ENCODE measurements at places on chromosomes 2 and 18.

- DNase-seq: no peak
These were observed 119.6 kb downstream of the FEZ2 start for GRCh38 chr2:36478332-36478738.

DNA sequence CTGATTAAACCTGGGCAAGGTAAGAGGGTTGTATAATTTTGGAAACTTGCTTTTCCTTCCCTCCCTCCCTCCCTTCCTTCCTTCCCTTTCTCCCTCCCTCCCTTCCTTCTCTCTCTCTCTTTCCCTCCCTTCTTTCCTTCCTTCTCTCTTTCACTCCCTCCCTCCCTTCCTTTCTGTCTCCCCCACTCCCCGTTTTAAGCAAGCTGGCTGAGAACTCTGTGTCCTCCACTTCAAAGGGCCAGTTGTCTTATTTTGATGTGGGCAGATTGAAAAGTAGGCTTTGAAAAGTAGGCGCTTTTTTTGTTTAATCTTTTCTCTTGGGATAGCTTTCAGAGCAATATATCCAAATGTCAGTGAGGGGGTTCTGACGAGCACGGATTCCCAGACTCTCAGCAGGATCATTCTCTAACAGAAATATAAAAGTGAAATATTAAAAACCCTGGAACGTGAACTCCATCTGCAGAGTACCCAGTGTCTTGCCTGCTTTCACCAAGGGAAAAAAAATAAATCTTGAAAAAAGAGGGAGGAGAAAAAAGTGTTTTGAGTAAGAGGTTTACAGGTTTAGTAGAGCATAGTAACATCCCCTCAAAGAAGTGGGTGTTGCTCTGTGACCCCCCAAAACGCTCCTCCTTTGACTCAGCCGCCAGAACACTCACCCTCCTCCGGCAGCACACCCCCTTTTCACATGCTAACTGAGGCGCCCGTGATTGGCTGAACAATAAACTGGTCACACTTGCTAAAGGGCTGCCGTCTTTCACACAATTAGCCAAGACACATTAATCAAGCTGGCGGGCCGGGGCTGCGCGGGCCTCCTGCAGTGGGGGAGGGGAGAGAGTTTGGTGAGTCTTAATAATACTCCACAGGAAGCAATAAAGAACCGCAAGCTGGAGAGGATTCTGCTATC, 52.2 kb downstream of the CDK15 start:
- DNase-seq: no peak

GRCh38 chr18:48925491-48925780, 25.3 kb downstream of the SMAD7 start:
- DNase-seq: no peak

DNA sequence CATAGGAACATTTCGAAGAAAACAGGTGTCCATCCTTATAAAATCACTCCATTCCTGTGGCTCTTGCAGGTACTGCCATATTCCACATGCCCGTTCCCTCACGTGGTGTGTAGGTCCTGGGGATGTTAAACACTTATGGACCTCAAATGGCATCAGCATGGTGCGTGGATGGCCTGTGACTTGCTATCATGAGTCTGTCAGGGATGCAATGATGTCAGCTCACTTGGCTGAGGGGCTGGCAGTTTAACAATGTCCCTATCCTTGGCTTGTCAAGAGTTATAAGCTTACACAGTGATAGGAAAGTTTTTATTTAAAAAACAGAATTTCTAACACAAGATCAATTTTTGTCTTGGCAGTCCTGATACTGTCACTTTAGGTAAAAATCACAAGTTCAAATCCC, 28.8 kb downstream of the MAIP1 start:
- DNase-seq: no peak

DNA sequence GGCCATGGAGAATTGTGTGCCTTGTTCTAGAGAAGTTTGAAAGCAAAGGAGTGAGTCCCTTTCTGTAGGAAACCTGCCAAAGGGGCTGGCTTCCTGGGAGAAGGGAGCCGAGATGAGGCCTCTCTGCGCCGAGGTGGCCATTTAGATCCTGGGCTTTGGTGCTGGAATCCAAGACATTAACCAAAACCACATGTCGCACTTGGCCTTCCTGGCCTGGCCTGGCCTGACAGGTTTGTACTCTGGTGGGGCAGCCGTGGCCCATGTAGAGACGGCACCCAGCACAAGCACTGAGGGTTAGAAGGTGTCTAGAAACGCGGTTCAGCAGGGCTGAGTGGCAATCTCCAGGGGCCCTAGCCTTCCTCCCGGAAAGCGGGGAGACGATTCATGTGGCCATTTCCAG, 7.1 kb downstream of the CNNM3 start:
- DNase-seq: no peak

DNA sequence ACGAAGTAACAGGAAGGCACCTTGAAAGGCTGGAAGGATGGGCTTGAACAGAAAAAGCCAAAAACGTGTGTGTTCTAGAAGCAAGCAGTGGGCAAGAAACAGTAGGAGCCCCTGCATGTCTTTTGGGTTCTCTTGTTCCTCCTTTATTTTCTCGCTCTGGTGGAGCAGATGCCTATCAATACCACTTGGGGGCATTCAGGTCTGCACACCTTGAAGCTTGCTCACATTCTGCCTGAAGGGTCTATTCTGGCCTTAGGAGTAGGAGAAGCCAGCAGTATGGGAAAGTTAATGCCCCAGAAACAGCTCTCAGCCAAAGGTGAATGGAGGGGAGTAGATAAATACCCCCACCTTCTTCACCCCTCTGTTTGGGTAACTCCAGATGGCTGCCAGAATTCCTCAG, 204.5 kb downstream of the TXNL1 start:
- no peak for DNase-seq

- DNase-seq: no peak
These were observed 152.7 kb upstream of the ALPP start for GRCh38 chr2:232225895-232226294.

- DNase-seq: no peak
These were observed 121.9 kb upstream of the HAAO start for GRCh38 chr2:42914314-42914713.

DNA sequence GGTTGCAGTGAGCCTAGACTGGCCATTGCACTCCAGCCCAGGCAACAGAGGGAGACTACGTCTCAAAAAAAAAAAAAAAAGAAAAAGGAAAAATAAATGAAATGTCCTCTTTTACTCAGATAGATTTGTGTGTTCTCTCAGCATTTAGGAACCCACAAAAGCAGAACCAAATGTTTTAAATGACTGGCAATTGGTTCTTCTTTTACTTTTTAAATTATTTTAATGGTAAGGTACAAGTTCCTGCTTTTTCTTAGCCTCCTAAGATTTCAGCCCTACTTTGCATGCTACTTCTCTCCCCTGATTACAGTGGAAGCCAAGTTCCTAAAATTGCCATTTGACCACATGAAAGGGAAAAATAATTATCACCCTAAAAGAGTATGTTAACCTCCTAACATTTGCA, 23.5 kb downstream of the SRSF7 start:
- no peak for DNase-seq
